ENCODE measurements at places on chromosomes 1 and 21.

- peak; percentile 67 for DNase-seq
These were observed at the start of gene PRELP for GRCh38 chr1:203475012-203475981. Gene PRELP, plus strand, starts transcription at chr1:203475806. Its CDS starts 7,379 bp downstream, at chr1:203483185.

GRCh38 chr1:91245435-91245834 lies 159.2 kb downstream of the HFM1 start:
- DNase-seq, result no peak

DNA sequence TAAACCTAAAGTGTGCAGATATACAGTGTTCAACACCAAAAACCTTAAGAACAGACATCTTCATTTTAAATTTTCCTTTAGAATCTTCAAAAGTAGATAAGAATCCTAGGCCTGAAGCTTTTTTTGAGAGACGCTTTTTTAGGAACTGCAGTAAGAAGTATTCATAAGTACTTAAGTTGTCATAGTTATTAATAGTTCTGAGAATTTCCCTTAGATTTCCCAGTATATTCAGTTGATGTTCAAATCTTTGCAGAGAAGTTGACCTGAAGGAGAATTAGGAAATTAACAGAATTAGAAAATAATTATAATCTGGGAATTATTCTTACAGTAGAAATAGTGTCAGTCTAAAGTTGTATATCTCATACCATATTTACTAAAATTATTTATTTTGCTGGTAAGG lies 150.3 kb downstream of the NCAM2 start:
- no peak for DNase-seq

DNA sequence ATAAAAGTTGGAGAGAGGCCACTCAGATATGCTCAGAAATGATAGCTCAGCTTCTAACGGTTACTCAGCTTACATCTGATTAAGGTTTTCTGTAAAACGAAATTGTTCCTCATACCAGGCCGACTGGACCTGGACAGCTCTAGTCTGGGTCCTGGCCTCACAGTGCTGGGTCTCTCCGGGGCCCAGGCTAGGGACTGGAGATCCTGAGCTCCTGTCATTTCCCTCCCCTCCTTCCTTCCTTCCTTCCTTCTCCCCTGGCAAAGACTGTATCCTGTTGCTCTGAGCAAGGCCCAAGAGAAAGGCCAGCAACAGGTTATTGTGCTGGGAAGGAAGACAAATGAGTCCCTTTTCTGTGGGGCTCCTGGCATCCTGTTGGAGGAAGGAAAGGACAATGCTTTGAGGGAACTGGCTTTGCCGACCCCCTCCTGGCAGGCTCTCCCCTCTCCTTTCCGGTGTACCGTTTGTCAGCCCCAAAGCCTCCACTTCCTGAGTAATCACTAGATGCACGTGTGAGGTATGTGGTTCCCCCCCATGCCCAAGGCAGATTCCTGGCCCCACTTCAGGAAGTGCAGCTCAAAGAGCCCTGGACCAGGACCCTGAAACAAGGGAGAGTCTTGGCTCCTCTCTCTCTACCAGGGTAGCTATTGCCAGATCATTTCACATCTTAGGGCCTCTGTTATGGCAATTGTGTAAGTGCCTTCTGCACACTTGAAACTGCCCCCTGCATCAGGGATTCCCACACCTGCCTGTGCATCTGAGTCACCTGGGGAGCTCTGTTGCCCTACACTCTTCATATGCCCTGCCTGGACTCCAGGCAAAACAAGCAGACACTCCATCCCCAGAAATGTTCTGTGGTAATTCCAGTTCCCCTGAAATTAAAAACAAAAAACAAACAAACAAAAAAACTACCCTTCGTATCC lies 212.7 kb upstream of the FGGY start:
- DNase-seq, result peak; percentile 33

- DNase-seq, result peak; percentile 13
These were observed 56.7 kb upstream of the COL6A2 start for GRCh38 chr21:46041183-46041582.

DNA sequence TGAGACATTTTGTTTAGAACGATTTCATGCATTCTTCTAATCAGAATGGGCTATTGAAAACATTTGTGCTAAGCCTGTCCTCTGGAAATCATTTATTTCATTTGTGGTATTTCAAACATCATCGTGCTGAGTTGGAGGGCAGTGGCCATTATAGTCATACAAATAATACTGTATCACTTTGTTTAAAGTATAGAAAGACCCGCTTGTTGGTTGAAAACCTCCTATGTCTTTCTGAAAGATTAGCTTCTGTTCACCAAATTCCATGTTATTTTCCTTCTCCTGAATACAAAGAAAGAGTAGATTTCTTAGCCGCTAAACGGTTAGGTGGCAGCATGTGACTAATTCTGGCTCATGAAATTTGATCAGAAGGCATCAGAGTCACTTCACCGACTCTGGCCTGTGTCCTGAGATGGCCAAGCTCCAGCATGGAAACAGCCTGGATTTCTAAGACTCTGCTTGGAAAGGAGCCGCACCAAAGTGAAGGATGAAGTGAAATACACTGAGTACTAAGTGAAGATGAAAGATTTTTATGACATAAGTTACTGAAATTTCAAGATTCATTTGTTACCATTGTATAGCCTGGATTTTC lies 355.1 kb downstream of the USP25 start:
- DNase-seq, result peak; percentile 85

- DNase-seq, result no peak
These were observed 22.8 kb upstream of the LRRC38 start for GRCh38 chr1:13536571-13536970.

DNA sequence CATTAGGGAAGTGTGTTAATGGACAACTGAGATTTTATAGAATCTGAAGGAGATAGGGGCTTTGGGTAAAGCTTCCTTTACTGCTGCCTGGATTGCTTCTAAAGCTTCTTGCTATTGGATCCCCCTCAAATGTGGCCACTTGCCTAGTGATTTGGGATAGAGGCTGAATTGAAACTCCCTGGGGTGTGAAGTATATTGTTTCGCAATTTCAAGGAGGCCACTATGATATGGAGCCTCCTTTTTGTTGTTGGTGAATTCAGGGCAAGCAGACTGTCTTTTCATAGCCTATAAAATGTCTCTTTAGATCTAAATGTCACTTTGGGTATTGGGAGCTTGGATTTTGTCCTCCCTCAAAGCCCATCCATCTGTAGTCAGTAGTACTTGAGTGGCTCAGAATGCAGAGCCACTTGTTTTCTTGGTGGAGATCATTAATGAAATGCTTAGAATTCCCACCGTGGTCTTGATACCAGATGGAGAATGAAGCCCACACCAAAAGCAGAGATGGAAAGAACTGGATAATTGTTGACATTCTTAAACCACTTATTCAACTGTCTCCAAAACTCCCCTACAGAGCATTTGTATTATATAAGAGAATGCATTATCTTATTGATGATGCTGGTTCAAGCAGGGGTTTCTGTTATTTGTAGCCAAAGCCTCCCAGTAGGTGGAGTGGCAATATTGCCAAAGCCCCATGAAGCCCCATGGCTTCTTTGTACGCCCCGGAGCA lies 144.3 kb upstream of the KCNE2 start:
- DNase-seq, result no peak

DNA sequence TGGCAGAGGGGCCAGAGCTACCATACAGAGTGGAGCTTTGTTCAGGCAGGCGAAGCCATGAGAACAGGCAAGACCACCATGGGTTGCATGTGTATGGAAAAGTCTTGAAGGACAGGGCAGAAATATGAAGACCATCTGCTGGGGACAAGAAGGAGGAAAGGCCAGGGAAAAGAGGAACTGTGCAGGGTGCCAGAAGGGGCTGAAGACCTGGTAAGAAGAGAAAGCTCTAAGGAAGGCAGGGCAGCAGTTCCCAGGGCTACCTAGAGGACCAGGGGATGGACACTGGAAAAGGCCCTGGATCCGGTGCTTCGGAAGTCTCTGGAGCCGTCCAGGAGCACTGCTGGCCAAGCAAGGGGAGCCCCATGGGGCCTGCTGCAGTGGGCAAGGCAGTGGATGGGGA lies 43.4 kb downstream of the PKP1 start:
- DNase-seq, result no peak

GRCh38 chr1:156477526-156478249 lies 22.9 kb downstream of the MEF2D start:
- DNase-seq, result no peak

GRCh38 chr1:3314491-3315381 lies 139.7 kb upstream of the ARHGEF16 start:
- DNase-seq, result peak; percentile 67

DNA sequence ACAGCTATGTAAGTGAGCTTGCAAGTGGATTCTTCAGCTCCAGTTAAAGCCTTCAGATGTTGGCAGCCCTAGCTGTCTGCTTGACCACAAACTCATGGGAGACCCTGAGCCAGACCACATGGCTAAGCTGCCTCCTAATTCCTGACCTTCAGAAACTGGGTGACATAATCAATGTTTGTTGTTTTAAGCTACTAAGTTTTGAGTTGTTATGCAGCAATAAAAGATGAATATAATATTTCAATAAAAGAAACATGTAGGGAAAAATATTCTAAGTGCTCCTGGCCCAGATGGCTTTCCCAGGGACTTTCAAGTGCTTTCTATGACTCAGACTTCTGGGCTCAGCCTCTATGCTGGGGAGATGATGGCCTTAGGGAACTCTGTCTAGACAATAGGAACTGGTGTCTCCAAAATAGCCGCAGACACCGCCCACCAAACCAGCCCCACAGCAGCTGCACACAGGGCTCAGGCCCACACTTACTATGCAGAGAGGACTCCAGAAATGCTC lies 20.3 kb upstream of the AZIN2 start:
- DNase-seq, result peak; percentile 92

GRCh38 chr1:201648066-201648906 lies 109.4 kb downstream of the NAV1 start:
- peak; percentile 78 for DNase-seq

DNA sequence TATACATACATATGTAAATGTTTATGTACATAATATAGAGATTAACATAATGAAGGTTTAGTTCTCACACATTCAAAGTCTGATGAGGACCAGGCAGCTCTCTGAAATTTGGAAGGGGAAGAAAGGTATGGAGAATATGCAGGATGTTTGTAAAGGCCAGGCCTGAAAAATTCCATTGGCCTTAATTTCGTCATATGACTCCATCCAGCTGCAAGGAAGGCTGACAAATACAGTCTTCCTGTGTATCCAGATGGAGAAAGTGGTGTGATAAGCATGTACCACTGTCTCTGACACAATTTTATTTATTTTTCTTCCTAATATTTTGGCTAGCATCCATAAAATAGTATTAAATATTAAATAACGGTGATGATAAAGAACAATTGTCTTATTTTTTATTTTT lies 6.3 kb upstream of the SGIP1 start:
- DNase-seq, result no peak

GRCh38 chr1:243301059-243301458 lies 45.2 kb downstream of the SDCCAG8 start:
- DNase-seq, result no peak

GRCh38 chr1:183635606-183636333 lies at the start of gene ARPC5:
Gene ARPC5, minus strand, starts transcription at chr1:183635783. Its CDS starts 124 bp downstream, at chr1:183635659.
- DNase-seq, result peak; percentile 98

DNA sequence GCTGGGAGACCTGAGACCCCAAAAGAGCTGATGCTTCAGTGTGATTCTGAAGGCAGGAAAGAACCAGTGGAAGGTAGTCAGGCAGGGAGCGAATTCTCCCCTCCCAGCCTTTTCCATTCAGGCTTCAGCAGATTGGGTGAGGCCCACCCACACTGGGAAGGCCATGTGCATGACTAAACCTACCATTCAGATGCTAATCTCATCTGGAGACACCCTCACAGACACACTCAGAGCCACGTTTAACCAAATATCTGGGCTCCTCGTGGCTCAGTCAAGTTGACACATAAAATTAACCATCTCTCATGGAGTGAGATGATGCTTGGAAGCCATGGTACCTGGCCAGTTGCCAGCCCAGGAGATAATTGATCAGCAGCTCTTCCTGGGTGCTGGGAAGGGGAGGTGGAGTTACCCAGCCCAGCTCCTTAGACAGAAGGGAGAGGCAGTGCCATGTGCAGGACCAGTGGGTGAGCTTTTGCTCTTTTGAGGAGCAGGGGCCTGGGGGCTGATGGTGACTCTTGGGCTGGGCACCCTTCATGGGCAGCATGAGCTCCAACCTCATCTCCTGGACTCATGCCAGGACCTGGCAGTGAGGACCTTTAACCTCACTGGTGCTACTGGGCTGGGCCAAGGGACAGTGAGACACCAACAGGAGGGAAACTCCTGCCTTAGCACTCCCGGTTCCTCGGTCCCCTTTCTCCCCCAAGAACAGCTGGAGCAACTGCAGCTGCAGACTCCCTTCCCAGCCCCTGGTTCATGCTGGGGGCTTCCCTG lies 89.0 kb upstream of the ACTL8 start:
- DNase-seq, result no peak

GRCh38 chr1:8742022-8742924 lies 75.2 kb downstream of the RERE start:
- DNase-seq, result no peak

DNA sequence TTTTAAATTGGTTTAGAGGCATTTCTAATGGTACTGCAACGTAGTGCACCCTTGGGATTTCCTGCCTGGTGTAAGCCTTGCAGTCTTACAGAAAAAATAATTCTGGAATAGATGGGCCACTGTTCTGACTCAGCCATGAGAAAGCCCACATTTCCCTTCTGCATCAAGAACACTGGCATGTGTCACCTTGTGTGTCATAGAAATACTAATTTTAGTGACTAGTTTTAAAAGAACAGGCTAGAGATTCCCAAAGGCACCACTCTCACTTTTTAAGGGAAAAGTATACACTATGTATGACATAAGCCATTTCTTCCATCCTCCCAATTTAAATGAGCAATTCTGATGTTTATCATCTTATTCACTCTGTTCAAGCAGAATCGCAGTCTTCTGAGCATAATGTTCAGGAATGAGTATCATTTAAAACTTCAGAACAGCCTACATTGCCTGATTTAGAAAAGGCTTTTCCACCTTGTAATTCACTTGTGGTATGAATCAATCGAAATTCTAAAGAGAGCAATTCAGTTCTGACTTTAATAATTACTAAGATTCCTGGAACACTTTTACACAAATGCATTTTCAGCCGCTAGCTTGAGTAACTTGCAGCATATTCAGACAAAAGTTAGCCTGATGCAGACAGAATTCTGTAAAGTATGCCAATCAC lies 18.8 kb downstream of the RGS13 start:
- no peak for DNase-seq

- DNase-seq, result peak; percentile 30
These were observed 511 bp upstream of the SNX27 start for GRCh38 chr1:151611288-151611790.

- DNase-seq, result no peak
These were observed 777 bp upstream of the PLA2G2F start for GRCh38 chr1:20138346-20138745.

- DNase-seq, result no peak
These were observed 14.8 kb downstream of the VANGL1 start for GRCh38 chr1:115656461-115657077.

- no peak for DNase-seq
These were observed 6.8 kb upstream of the PPP1R15B start for GRCh38 chr1:204418174-204419063.

GRCh38 chr1:224137518-224137917 lies 23.6 kb downstream of the FBXO28 start:
- DNase-seq, result no peak
